ENCODE measurements at places on chromosomes 3 and 15.

DNA sequence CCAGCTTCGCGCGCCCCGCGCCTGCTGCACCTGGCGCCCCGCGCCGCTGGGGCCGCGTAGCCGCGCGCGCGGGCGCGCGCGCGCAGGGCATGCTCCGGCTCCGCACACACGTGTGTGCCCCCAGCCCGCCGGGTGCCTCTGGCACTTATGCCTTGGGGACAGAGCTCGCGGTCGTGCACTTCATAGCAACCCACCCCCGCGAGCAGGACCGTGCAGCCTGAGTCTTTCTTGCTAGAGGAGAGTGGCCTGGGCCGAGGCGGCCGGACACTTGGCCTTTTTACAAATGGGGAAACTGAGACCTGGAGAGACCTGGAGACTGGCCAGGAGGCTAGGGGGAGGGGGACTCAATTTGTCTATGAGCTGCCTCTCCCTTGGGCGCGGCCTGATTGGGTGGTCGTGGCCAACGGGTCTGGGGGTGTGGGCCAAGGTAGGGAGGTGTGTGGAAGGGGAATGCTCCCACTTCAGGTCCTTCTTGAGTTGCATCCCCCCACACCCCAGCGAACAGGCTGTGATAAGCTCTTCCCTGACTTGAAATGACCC lies 562 bp downstream of the NBEAL2 start:
- no peak for DNase-seq

- DNase-seq, result no peak
These were observed 21.0 kb downstream of the ZDHHC3 start for GRCh38 chr3:44954962-44955361.

DNA sequence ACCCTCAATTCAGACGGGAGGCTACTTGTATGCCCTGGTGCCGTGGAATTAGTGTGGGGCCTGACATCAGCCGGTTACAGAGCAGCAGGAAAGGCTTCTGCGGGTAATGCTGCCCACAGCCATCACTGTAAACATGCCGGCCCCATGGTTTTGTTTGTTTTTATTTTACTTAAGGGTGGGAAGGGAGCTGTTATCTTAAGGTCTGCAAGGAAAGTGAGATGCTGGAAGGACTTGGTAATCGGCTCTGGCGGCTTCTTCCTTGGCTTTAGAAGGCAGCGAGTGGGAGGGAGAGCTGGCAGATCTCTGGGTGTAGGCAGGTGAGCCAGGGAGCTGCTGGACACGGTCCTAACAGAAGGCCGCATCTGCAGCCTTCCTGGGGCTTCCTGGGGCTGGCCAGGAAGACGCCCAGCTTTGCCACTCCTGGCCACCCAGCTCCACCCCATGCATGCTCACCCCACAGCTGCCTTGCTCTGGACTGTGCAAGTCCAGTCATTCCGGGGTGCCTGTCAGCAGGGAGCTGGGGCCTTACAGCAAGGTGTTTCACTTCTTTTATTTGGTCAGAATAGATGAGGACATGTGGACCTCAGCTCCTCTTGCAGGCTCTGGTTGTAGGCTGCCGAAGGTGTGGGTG lies 54.1 kb upstream of the FURIN start:
- DNase-seq, result no peak

DNA sequence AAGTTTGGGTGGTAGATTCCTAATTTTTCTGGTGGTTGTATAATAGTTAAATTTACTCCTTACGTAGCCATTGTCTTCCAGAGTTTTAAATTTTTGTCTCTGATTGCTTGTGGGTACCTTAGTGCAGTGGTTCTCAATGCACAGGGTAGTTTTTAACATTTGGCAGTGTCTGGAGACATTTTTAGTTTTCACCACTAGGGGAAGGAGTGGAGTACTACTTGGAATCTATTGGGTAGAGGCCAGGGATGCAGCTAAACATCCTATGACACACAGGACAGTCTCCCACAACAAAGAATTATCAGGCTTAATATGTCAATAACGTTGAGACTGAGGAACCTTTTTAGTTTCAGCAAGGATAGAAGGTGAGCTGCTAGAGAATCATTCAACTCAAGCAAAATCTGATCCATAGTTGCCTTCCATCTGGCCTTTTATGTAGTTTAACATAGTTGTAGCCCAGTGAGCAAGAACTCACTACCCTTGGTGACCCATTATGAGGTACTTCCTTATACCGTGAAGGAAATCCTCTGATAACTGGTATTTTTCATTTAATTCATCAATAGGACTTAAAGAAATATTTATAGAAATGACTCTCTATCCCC lies 8.6 kb upstream of the STX19 start:
- no peak for DNase-seq

GRCh38 chr3:55884491-55885285 lies 397.6 kb upstream of the WNT5A start:
- DNase-seq, result no peak

DNA sequence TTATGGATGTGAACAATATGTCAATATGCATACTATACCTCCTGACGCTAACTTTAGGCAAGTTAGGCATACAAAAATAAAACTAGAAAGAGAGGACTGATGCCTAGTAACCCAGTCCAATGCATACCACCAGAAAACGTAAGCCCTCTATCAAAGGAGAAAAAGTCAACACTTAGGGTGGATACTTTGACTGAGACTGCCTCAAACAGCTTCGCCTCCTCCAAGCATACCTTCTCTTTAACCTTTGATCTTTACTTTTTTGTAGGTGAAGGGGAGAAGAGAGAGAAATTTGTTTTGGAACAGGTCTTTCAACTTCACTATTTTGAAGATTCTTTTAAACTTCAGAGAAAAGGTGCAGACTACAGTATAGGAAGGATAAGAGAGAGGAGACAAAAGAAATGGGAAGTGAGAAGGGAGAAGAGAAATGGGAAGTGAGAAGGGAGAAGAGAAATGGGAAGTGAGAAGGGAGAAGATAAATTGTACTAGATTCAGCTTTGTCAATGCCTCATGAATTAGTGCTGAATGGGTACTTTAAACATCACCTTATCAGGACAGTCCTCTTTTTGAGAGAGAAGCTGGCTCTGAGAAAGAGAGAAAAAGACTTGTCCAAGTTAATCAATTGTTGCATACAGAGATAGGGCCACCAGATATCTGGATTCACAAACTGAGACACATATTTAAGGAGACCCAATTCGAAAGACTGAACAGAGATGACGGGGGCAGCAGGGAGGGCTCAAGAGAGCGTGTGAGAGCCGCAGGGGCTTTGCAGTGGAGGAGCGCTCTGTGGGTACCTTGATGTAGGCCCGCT lies 1.0 kb downstream of the P3H2 start:
- DNase-seq, result no peak

DNA sequence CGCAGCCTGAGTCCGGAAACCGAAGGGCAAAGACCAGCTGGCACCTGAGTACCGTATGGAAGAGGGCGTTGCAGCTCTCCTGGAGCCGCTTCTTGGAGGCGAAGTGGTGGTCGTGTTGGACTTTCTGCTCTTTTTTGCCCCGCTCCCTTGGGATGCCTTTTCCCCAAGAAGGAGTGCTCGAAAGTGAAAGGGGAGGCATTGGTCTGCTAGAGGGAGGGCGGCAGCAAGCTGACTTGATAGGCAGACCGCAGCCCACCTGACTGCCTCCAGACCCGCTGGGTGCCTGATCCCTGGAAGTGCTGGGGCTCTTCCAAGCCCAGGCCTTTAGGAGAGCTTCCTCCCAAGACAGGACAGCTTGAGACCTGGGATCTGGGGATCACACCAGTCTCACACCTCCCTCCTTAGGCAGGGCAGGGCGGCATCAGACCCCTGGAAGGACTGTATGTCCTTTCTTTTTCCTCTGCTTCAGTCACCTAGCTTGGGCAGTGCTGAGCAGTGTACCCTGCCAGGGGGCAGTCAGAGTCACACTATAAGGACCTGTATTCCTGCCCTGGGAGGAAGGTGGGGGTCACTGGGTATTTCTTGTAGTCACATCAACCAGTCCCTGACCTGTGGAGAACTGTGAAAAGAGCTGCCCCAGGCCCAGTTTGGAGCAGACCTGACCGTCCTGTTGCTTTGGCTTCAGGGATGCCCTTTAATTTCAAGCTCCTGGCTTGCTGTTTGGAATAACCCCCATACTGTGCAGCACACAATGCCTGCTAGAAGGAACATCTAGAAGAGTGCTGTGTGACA lies 2.1 kb downstream of the ACVR2B start:
- no peak for DNase-seq

GRCh38 chr3:40872258-40872920 lies 326.9 kb upstream of the CTNNB1 start:
- DNase-seq, result no peak

DNA sequence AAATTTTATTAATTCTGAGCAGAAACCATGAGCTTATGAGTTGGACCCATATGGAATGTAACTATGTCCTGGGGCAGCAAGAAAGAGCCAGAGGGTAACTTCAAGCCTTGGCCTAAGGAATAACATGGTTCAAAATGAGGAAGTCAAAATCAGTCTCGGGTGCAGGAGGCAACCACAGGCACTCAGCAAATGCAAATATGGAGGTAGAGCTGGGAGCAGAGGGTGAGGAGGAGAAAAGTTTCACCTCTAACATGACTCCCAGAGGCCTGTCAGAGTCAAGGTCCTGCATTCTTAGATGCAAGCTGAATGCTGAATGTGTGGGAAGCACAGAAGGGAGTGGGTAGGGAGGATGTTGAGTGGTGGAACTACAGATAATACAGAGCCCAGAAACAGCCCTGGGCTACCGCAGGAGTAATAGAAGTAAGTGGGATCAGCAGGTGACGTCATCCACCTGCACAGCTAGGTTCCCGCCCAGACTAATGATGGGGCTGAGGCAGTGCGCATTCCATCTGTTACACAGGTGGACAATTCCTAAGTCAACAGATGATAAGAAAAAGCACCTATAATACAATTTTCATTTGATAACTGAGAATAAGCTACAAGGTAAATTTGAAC lies 279.8 kb upstream of the ARRDC4 start:
- no peak for DNase-seq

DNA sequence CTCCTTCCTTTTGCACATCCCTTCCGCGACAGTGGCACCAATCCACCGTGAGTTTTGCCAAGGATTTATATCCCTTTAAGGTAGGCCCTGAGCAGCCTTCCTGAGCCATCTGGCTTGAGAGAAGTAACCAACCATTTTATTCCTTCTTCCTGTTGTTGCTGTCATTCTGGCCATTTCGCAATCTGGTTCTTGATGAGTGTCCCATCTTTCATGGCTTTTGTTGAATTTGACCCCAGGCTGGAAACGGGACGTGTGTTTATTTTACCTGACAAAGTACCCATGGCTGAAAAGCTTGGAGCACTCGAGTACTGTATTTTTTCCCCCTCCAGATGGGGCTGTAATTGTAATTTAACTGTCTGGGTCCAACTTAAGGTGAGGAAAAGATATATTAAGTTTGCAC lies 173.4 kb downstream of the WNT5A start:
- no peak for DNase-seq

DNA sequence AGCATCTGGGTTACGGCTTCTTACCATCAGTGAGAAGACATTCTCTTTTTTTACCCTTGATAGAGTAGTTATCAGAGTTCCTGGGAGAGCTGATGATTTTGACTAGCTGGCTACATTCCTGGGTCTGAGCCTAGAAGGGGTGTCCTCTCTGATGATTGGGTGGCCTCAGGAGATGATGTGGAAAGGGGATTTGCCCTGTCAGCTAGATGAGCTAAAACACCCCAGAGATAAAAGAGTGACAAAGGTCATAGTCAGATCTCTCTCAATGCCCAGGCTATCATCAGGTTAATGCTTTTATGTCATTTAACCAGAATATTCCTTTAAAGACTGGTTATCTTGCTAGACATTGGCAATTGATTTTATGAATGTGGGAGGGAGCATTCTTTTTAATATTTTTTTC lies 130.2 kb downstream of the KCNAB1 start:
- DNase-seq, result no peak

- DNase-seq, result peak; percentile 50
These were observed 4.2 kb downstream of the OCA2 start for GRCh38 chr15:28094732-28095521.

GRCh38 chr15:88476635-88477060 lies 9.1 kb downstream of the MRPS11 start:
- no peak for DNase-seq

GRCh38 chr3:150605998-150606641 lies 3.0 kb downstream of the SELENOT start:
- DNase-seq, result no peak

DNA sequence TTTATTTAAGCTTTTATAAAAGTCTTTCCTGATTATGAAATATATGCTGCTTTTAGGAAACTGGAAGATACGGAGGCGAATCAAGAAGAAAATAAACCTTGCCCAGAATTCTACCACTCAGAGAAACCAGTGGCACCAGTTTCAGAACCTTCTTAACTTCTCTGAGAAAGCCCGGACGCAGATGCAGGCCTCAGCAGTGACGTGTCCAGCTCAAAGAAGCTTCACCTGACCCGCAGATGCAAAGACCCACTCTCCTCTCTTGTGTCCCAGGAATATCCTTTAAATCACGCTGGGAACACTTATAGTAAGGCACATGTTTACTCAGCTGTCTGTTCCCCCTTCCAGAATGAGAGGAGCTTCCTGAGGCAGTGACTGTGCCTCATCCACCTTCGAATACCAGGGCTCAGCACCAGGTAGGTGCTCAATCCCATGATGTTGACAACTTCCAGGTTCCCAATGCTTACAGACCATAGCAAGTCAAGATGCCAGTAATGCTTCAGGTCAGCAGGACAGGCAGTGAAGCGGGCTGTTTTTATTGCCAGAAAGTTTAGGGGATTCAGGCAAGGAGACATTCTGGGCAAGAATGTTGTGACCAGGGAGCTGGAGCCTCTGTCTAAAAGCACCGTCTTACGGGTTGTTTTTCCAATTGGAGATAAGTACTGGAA lies 39.9 kb upstream of the LDHAL6B start:
- DNase-seq, result no peak

DNA sequence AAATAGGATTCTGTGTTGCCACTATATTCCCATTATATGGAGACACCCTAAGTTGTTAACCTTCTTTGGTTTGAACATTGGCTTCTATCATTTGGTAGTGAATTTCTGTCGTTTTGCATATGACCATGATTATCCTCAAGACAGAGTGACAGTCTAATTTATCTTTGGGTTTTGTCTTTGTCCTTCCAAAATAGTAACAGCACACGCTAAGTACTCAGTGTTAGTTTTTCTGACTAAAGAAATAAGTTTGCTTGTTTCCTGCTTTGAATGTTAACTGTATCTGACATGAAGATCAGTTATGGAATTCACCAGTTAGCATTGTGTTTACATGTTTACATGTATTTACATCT lies 352.5 kb upstream of the GRM7 start:
- DNase-seq, result no peak

GRCh38 chr3:14680716-14681115 lies 5.8 kb downstream of the C3orf20 start:
- no peak for DNase-seq

GRCh38 chr3:192917028-192917403 lies 640 bp downstream of the MB21D2 start:
- peak; percentile 56 for DNase-seq

Measured in activated T-cell treated with anti-CD3 and anti-CD28 coated beads, Interleukin-2, amount 50 U/mL, for 72 hours (primary cell).